Fibroblast of the aortic adventitia (primary cell): ENCODE measurements at places on chromosomes 6 and 20. TPM values are rescaled to one million over a fixed set of nuclear protein-coding genes. Genes with fewer than 3 reads are reported as not detected.
A peak's percentile ranks its signal among the peaks of the same experiment; 100 is the strongest.

- no peak for DNase-seq
Measured at GRCh38 chr6:13455552-13455966, 31.8 kb downstream of the GFOD1 start.

DNA sequence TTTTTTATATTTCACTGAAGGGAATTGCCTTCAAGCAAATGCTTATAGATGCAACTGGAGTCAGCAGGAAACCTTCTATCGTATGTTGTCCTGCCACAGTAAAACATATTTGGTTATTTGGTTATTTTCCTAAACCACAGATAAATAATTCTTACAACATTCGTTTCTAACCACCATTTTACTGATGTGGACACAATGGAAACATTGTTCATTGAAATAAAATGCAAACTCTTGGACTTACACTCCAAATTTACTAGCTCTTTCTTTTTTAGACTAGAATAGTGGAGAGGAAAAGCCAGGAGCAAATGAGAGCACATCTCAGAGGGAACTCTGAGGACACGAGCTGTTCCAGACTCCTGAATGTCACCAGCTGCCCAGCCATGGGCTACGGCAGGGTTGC lies 114.8 kb downstream of the RPS12 start:
- no peak for DNase-seq

DNA sequence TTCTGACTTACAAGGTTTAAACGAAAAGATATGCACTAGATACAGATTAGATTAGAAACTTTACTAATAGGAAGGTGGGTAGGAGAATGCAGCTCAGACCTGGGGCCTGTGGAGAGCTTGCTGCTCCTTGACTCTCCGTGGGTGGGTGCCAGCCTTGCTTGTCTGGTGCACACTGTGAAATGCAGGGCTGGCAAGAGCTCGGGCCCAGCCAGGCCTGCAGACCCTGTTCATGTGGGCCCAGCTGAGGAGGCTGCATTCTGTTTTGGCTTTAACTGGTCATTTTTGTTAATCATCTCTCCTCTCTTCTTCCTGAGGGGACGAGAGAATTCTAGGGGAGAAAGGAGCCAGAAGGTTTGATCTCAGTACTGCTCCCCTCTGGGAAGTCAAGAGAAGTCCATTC lies 325.4 kb downstream of the QKI start:
- no peak for DNase-seq

DNA sequence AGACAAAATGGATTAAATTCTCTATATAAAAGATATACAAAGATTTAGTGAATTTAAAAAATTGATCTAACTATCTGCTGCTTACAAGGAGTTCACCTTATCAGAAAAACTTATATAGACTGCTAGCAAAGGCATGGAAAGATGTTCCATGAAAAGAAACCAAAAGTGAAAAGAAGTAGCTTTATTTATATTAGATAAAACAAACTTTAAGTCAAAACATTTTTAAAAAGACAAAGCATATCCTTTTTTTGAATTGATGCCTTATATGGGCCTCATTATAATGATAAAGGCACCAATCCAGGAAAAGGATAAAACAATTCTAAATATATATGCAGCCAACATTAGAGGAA lies 334.2 kb downstream of the MEI4 start:
- no peak for DNase-seq

DNA sequence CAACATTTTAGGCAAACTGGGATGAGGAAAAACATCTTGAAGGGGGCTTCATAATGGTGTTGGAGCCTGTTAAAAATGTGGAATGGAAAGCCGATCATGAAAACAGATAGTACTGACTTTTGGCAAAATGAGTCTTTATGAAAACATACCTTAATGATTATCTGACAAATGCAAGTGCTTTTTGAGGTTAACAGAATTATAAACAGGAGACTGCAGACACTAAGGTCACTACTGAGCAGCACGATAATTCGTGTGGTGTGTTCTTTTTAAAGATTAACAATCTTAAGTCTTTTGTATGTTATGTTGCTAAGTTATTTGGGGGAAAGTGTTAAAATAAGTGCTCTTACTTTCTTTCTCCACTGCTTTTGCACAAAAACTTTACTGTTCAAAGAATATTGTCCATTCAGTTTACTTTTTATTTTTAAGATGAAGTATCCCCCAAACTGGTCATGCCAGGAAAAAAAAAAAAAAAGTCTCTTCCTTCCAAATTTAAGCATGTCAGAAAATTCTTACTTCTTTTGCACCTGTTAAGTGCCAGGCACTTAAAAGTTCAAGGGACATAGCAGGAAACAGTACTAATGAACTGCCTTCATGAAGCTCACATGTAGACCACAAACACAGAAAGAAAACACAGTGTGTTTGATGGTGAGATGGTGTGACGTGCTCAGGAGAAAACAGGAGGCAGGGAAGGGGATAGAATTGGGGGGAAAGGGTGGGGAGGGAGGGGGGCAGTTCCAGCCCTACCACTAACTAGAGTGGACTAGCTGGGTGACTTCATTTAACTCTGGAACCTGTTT lies 73.2 kb downstream of the CDYL start:
- no peak for DNase-seq

- DNase-seq = peak; percentile 39
Measured at GRCh38 chr6:111481836-111482187, 1.2 kb downstream of the REV3L start.

- no peak for DNase-seq
Measured at GRCh38 chr20:56995635-56996075, 270.8 kb downstream of the BMP7 start.

DNA sequence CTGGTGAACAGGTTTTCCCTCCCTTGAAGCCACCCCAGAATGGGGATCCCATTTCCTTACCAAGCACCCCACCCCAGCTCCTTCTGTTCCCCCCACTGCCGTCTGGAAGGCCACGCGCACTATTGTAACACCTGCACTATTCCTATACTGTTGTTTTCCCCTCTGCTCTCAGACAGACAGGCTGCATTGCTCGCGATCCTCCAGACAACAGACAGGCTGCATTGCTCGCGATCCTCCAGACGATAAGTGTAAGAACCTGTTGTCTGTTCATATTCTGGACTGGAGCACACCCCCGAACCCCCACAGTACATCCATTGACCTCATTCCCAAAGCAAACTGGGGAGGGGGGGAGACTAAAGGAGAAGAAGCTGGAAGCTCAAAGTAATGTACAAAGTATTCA lies 72.7 kb downstream of the LY86 start:
- DNase-seq = no peak

- peak; percentile 86 for DNase-seq
Measured at GRCh38 chr6:44116641-44117382, 10.4 kb downstream of the MRPL14 start.

GRCh38 chr6:9056556-9056955 lies 621.2 kb upstream of the SLC35B3 start:
- DNase-seq = no peak

GRCh38 chr6:19535351-19535750 lies 301.8 kb upstream of the ID4 start:
- no peak for DNase-seq

DNA sequence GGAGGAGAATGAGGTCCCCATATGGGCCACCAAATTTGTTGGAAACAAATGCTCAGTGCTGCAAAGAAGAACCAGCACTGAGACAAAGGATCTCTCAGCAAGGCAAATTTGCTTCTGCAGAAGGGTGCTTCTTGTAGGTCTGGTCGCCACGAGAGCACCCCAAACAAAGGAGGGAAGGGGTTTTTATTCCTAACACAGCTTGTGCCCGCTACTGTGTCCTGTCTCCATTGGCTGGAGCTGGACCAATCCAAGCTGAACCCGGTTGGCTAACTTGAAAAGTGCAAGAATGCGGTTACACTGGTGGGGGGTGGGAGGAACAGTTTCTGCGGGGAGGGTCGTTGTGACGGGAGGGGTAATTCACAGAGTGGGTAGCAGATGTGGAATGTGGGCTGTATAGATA lies 54.1 kb upstream of the TULP1 start:
- no peak for DNase-seq

DNA sequence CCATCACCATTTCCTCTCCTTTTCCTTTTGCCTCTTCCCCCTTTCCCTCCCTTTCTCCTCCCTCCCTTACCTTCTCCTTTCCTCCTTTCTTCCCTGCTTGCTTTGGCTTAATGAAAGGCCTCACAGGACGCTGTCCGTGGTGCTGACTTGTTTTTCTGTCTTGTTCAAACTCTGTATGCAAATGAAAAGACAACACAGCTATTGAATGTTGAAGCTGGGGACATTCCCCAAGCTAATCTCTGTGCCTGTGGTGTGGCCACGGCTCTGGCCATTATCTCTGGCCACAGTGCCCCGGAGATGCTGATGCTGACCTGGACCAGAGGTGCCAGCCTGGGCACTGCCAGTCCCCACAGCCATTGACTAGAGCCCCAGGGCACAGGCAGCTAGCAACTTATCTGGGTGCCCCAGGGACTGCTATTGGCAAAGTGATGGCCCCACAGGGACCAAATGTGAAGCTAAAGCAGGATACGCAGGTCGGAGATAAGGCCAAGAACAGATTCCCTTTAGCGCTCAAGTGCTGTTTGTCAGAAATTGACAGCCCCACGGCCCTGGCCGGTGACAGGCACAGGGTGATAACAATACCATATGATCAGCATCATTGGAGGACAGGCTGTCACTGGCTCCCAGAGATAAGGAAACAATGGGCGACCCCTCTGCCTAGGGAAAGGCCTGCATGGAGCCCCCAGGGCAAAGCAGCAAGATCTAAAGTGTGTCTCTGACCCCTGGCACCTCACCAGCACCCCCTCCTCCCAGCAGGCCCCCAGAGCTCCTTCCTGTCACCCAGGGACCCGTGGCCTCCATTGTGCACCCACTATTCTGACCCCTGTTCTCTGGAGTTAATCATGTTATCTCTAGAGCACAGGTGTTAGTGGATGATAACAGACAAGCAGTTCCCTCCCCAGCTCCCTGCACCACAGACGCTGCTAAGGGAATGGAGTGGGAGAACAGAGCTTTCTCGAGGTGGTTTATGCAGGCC lies 31.6 kb upstream of the SLC32A1 start:
- peak; percentile 76 for DNase-seq

- peak; percentile 96 for DNase-seq
Measured at GRCh38 chr20:10671221-10671918, 2.4 kb downstream of the JAG1 start.

DNA sequence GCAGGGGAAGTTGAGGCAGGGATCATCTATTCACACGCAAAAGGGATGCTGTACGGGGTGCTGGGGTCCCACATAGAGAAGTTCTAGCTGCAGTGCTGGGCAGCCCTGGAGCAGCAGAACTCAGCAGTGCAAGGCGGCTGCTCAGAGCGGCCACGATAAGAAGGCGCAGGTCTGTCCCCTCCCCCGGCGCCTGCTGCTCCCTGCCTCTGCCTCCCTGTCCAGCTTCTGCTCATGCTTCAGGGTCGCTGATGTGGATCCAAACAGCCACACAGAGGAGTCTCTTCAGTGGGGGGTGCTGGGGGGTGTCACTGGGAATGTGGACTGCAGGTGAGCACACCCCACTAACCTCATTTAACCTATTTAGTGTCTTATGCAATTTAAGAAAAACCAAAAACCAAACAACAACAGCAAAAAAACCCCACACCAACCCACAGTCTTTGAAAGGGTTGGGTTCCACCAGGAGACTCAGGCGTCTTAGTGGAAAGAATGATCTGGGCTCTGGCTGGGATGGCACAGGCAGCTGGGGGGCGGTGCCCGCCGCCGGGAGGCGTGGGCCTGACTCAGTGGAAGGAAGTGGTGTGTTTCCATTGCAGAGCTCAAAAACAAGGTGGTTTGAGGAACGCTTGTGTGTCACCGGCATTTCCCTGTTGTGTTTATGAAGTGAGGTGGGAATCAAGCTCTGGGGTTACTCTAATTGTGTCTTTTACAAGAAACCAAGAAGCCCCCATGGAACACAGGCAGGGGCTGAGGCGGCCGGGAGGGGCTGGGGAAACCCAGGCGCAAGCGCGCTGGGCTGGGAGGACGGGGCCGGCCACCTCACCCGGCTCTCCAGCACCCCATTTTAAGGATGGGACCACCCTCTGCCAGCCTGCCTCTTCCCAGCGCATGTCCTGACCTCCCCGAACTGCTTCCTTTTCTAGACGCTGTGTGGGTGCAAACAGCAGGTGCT lies 55.1 kb downstream of the IRF4 start:
- no peak for DNase-seq

DNA sequence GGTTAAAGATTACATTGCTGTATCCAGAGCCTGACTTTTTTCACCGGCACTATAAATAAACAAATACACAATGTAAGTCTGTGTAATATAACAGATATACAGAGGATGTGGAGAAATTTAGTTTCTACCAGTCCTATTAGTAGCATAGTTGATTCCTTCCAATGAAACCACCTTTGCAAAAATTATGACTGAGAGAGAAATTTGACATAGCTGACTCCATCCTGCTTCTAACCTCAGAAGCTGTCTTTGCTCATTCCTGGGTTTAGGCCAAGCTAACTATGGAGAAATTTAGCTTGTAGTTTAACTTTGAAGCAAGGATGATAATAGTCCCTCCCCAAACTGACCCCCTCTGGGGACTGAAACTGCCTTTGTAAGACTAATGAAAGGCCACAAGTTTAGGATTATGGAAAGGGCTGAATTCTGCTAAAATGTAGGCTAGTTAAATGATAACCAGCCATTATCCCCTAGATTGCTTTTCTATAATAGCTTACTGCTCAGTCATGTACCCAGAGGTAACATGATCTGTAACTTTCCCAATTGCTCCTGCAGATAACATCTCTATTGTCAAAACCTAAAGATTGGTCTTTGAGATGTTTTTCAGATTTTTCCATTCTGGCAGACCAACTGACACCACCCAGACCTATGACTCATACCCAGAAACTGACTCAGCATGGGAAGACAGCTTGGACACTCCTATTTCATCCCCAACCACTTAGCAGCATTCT lies 172.8 kb upstream of the ARG1 start:
- DNase-seq = peak; percentile 91

DNA sequence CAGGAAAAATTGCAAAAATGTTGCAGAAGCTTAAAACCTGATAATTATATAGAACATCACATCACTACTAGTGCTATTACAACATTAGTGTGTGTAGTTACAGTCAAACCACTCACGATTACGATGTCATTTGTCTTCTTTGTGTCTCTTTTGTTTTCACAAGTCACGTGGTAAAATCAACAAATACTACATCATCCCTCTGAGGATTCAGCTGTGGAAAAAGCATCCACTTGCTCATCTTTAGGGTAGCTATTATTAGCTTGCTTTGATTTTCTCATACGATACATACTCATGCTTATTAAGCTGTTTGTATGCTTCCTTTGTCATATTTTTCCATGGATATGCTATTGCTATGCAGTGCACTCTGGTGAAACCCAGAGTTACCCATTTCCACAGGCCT lies 22.2 kb upstream of the ATXN1 start:
- DNase-seq = no peak

GRCh38 chr6:15897063-15897876 lies 231.6 kb upstream of the MYLIP start:
- peak; percentile 48 for DNase-seq

GRCh38 chr6:107794771-107795170 lies 29.3 kb downstream of the SCML4 start:
- DNase-seq = no peak

Gene SLC25A27
- 6.2 and 27.3 TPM in 2 replicates for total RNA-seq

Gene KCTD20
- total RNA-seq = 48.6 and 57.6 TPM in 2 replicates

Gene CST5
- not detected in 2 replicates for total RNA-seq

Gene MLN
- total RNA-seq = not detected in 2 replicates

Gene MUC21
- not detected in 2 replicates for total RNA-seq

Gene TXLNB
- 0.33 and 0.36 TPM in 2 replicates for total RNA-seq
